ENCODE measurements at places on chromosomes 3 and 15.

DNA sequence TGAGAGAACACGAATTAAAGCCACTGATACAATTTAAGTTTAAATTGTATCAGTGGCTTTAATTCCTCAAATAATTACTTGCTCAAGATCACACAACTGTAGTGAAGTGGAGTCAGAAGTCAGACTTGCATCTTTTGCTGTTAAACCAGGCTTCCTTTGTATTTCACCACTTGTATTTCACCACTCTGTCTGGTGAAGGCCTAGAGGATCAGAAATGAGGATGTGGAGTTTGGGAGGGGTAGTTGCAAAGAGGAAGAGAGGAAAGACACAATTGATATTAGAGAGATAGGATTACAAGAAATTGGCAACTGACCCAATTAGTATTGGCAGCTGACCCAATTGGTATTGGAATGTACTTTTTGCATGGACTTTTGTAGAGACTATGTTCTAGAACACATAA lies 288.1 kb upstream of the GPR149 start:
- DNase-seq, result no peak

GRCh38 chr3:150292891-150293290 lies 115.2 kb upstream of the TSC22D2 start:
- DNase-seq, result no peak

DNA sequence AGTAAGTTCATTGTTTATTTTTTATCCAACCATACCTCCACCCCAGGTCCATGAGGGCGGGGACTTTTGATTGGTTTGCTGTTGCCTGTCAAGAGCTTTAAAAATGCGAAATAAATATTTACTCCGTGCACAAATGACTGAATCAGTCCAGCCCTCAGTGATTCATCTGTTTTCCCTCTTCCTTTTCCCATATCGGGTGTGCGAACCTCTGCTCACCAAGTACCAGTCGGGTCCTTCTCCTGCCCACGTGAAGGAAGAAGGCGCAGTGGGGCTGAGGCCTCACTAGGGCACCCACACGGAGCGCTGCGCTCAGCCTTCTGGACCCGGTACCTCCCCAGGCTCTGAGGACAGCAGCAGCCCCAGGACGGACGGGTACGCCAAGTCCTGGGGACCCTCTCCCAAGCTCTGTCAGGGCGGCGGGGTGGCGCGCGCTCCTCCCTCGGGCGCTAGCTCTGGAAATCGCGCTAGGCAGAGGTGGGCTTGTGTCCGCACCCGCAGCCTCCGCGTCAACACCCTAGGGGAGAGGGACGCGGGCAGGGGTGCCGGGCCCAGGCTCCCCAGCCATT lies 70.5 kb upstream of the EPHB3 start:
- no peak for DNase-seq

GRCh38 chr3:57877116-57877515 lies 121.0 kb downstream of the SLMAP start:
- DNase-seq, result no peak

GRCh38 chr15:40242601-40243000 lies 3.7 kb downstream of the PAK6 start:
- peak; percentile 3 for DNase-seq

GRCh38 chr15:58037723-58038301 lies 27.7 kb downstream of the ALDH1A2 start:
- DNase-seq, result no peak

DNA sequence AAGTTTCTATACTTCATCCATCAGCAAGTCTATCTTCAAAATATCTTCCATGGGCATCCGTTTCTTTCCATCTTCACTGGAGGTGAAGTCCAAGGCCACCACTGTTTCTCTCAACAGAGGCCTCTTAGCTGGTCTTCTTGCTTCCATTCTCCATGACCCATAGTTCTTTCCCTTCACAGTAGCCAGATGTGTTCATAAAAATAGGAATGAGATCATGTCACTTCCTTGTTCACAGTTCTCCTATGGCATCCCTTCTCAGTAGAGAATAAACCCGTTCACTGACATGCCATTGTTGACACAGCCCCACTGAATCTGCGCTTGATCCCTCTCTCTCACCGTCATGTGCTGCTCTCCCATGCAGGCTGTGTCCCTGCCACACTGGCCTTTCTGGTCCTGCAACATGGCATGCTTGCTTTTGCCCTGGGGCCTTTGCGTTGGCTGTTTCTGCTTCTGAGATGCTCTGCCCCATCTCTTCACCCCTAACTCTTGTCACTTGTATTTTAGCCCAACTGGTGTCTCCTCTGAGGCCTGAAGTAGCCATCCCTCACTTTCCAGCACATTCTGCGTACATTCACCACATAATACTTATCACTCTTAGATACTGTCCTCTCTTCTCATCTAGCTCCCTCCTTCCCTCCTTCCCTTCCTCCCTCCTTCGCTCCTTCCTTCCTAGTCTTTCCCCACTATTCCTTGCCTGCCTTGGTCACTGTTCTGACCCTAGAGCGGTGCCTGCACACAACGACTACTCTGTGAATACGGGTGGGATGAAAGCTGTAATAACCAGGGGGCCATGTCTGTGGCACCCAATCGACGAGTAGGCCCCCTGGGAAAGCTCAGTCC lies 42.0 kb downstream of the STARD5 start:
- DNase-seq, result no peak

- DNase-seq, result no peak
Measured at GRCh38 chr3:65938147-65938546, 100.6 kb downstream of the MAGI1 start.
